ENCODE measurements at places on chromosomes 4 and X.

- peak; percentile 34 for DNase-seq
Measured at GRCh38 chr4:4647041-4647440, 105.2 kb upstream of the STX18 start.

GRCh38 chr4:170705907-170706306 lies 616.2 kb upstream of the AADAT start:
- DNase-seq = peak; percentile 1

- DNase-seq = peak; percentile 54
Measured at GRCh38 chr4:109559625-109559982, 442 bp upstream of the MCUB start.

DNA sequence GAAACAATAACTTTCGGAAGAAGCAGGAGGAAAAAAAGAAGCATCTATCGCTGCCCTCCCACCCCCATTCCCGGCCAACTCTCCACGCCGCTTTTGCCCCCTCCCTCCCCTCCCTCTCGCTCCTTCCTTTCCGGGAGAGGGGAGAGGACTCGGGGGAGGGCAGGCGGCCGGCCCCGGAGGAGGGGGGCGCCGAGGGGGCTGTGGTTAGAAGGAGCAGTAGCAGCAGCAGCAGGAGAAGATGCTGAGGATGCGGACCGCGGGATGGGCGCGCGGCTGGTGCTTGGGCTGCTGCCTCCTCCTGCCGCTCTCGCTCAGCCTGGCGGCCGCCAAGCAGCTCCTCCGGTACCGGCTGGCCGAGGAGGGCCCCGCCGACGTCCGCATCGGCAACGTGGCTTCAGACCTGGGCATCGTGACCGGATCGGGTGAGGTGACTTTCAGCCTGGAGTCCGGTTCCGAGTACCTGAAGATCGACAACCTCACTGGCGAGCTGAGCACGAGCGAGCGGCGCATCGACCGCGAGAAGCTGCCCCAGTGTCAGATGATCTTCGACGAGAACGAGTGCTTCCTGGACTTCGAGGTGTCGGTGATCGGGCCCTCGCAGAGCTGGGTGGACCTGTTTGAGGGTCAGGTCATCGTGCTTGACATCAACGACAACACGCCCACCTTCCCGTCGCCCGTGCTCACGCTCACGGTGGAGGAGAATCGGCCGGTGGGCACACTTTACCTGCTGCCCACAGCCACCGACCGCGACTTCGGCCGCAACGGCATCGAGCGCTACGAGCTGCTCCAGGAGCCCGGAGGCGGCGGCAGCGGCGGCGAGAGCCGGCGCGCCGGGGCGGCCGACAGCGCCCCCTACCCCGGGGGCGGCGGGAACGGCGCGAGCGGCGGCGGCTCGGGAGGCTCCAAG lies 1.3 kb downstream of the PCDH7 start:
- peak; percentile 46 for DNase-seq

DNA sequence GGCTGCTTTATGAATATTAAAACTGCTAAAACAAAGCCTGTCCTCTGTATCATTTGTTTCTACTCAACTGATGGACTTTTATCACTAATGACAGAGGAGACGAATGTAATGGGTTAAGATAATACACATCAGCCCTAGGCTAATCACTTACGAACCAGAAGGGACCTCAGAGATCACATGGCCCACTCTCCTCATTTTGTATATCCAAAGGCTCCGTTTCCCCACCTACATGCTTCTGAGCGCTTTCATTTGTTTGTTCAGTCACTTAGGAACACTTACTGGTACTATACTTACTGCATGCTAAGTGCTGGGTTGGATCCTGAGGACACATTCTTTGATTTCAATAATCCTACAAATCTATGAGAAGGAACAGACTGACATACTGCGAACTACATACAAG lies 169.3 kb downstream of the CEP135 start:
- DNase-seq = no peak

DNA sequence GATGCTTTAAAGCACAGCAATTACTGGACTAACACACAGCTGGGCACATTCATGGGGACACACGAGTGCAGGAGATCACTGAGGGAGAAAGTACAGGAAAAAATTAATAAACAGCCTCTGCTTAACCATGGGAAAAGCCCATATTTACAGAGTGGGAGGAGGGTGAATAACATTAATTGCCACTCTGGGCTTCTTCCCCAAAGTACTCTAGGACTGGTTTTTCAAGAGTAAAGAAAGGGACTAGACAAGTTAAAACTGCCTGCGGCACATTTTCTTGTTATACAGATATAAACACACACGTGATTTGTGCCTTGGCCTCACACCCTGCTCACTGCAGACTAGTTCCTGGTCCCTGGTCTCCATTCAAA lies 179.7 kb upstream of the TET2 start:
- no peak for DNase-seq
